ENCODE measurements at places on chromosomes 1 and 21. TPM values are rescaled to one million over a fixed set of nuclear protein-coding genes. Genes with fewer than 3 reads are reported as not detected.

The PLD5 gene
- total RNA-seq, result not detected

The KCNT2 gene
- total RNA-seq, result 0.09 TPM

The C1QTNF12 gene
- 1.1 TPM for total RNA-seq

The ADORA1 gene
- total RNA-seq, result not detected

The LAPTM5 gene
- 214 TPM for total RNA-seq

The GBP2 gene
- total RNA-seq, result 294 TPM

The GBP4 gene
- 34.4 TPM for total RNA-seq

The PODN gene
- total RNA-seq, result not detected

The TTC24 gene
- total RNA-seq, result 7.3 TPM

The LAMC2 gene
- total RNA-seq, result 0.21 TPM

The LIN28A gene
- total RNA-seq, result not detected

The IBA57 gene
- 6.0 TPM for total RNA-seq

The PUSL1 gene
- total RNA-seq, result 13.7 TPM

The ZNF436 gene
- total RNA-seq, result 6.1 TPM

The LRRC53 gene
- not detected for total RNA-seq

The CLEC20A gene
- total RNA-seq, result not detected

The LCE3E gene
- not detected for total RNA-seq

All from activated CD4-positive, alpha-beta T cell treated with anti-CD3 and anti-CD28 coated beads for 36 hours (primary cell).